ENCODE measurements at places on chromosomes 2 and 18.

GRCh38 chr2:23600346-23600745 is 215.4 kb downstream of the KLHL29 start:
- peak; percentile 85 for DNase-seq

GRCh38 chr2:33077844-33078243 is 131.1 kb downstream of the LTBP1 start:
- no peak for DNase-seq

DNA sequence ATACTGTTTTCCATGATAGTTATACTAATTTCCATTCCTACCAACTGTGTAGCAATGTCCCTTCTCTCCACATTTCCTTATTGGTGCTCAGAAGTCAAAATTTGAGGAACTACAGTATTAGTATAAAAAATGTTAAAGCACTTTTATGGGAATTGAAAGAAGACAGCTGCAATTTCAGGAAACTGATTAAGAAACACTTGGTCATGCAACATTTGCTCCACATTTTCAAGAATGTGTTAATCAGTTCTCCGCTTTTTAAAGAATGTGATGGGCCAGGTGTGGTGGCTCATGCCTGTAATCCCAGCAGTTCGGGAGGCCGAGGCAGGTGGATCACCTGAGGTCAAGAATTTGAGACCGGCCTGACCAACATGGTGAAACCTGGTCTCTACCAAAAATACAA is 33.6 kb upstream of the MGAT4A start:
- DNase-seq: no peak

GRCh38 chr2:240396623-240397541 is 38.6 kb upstream of the GPC1 start:
- DNase-seq: no peak

All from NCI-H1092 treated with DMSO at 0.1 percent for 48 hours (cell line).